Spinal cord (tissue), 10 donors: ENCODE measurements at places on chromosomes 7 and 10. TPM values are rescaled to one million over a fixed set of nuclear protein-coding genes. Genes with fewer than 3 reads are reported as not detected.

The COL28A1 gene
- polyA plus RNA-seq = 7.9 TPM

The CRYGN gene
- polyA plus RNA-seq = 3.0 TPM

The ARPC1B gene
- 34.0 TPM for polyA plus RNA-seq

The SPOCK2 gene
- polyA plus RNA-seq = 294 TPM

The ENO4 gene
- 3.1 TPM for polyA plus RNA-seq

The LRRC4 gene
- polyA plus RNA-seq = 66.8 TPM

The UCN3 gene
- 0.86 TPM for polyA plus RNA-seq

- no peak overlapping the region for H3K27ac ChIP-seq
- H3K36me3 ChIP-seq = peaks cover 3% of the 10 kb centered on the region
- DNase-seq = no peak
- no peak overlapping the region for H3K4me3 ChIP-seq
- no peaks in the 10 kb centered on the region for H3K4me1 ChIP-seq
- H3K27me3 ChIP-seq = no peaks in the 10 kb centered on the region
These were observed 35.1 kb upstream of the ZNF273 start for GRCh38 chr7:64867863-64868440.

DNA sequence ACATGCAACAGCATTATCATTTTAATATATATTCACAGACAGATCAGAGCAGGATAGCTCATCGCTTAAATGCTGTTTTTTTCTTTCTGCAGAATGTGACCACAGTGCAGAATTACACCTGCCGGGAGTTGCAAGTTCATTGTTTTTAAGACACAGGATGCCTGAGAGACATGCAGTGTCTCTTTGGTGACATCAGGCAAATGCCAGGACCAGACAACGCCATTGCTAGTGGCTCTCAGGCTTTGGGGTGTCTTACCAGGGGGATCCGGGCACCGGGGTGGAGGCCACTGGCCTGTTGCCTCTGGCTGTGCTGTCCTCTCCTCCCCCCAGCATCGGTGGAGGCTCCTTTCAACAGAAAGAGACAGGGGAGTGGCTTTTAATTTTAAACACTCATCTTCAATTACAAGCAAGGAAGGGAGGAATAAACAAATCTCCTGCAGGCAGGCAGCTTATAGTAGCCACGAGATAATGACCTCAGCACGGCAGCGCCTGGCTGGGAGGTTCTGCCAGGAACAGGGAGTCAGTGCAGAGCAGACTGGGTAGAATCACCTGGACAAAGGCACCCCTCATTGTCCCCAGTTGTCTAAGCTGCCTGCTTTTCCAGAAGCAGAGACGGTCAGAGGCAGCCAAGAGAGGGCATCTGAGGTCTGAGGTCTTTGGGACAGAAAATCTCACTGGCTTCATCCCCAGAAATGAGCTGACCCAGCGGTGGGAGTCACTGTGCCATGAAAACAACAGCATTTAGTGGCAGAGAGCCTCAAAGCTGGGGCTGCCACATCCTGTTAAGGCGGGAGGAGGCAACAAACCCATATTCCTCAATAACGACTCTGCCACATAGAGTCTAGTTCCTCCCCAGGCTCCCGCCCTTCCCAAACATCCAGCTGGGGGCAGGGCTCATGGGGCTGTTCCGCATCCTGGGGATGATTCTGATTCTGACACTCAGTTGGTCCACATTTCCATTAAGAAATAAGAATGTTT is 148.4 kb downstream of the TCERG1L start:
- DNase-seq = no peak
- H3K4me3 ChIP-seq = no peak overlapping the region
- peaks cover 19% of the 10 kb centered on the region for H3K36me3 ChIP-seq
- H3K27me3 ChIP-seq = no peaks in the 10 kb centered on the region
- peaks cover 16% of the 10 kb centered on the region for H3K4me1 ChIP-seq

GRCh38 chr7:45888185-45888992 is at the start of gene IGFBP1:
TSS of gene IGFBP1 (plus strand) at chr7:45888488. CDS start at chr7:45888653, 165 bp downstream.
- H3K4me1 ChIP-seq = peaks cover 21% of the 10 kb centered on the region
- peaks cover 18% of the 10 kb centered on the region for H3K27me3 ChIP-seq
- H3K27ac ChIP-seq = peak within 1 kb of the TSS; percentile 19

GRCh38 chr7:81871606-81872265 is 101.9 kb upstream of the HGF start:
- H3K4me3 ChIP-seq = no peak overlapping the region
- no peaks in the 10 kb centered on the region for H3K27me3 ChIP-seq
- H3K36me3 ChIP-seq = no peaks in the 10 kb centered on the region
- H3K4me1 ChIP-seq = no peaks in the 10 kb centered on the region

- no peaks in the 10 kb centered on the region for H3K4me1 ChIP-seq
- no peak for DNase-seq
- no peak overlapping the region for H3K4me3 ChIP-seq
These were observed 608.3 kb downstream of the SH2D4B start for GRCh38 chr10:81145975-81146374.

GRCh38 chr10:11018432-11018841 is 765 bp downstream of the CELF2 start:
- peak overlapping the region; percentile 79 for H3K4me3 ChIP-seq
- H3K27ac ChIP-seq = peak overlapping the region; percentile 76
- peaks cover 3% of the 10 kb centered on the region for H3K4me1 ChIP-seq
- H3K27me3 ChIP-seq = peaks cover 3% of the 10 kb centered on the region

DNA sequence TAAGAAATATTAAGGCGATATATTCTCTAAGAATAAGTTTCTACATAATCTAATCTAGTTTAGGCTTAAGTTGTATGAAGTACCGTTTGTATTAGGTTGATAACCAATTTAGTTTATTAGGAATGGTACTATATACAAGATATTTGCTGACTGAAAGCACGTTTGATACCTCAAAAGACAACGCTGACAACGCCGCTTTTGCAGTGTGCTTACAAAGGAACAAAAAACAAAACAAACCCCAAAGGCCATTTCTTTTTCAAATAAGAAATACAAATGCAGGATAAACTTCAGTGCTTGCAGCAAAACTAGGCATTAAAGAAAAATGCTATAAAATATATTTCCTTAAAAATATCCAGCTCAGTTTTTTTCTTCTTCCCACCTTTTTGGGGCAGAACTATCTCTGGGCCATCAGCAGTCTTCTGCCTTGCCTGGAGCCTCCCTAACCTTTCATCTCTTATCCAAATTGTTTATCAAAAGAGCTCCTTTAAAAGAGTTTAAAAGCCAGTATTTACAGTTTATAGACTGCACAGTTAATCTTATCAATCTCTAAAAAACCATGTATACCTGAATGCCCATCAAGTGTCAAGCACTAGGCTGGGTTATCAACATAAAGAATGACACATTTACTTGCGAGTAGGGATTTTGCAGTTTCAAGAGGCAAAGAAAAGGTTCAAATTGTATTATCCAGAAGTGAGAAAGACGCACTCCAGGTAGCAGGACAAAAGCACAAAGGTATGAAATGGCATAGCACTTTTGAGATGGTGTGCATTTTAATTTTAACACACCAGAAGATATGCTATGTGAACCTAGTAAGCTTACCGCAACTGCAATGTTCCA is 4.1 kb upstream of the KMT2E start:
- DNase-seq = no peak
- peak overlapping the region; percentile 98 for H3K4me3 ChIP-seq
- peaks cover 11% of the 10 kb centered on the region for H3K36me3 ChIP-seq
- peak overlapping the region; percentile 22 for H3K27ac ChIP-seq

GRCh38 chr7:91636129-91636724 is 244.3 kb downstream of the MTERF1 start:
- no peaks in the 10 kb centered on the region for H3K36me3 ChIP-seq
- no peak for DNase-seq
- H3K27ac ChIP-seq = no peak overlapping the region

DNA sequence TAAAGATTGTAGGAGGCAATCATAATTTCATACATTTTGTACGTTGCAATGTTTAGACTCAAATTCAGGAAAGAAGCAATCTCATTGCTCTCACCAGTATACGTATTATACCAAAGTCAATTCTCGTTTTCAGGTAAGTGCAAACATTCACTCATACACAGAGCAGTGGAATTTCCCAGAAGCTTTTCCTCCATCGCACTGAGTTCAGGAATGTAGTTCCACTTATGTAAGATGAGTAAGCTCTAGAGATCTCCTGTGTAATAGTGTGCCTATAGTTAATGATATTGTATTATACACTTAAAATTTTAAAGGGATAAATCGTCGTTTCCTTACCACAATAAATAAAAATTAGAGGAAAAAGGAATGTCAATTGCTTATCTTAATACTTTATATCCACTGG is 470.8 kb upstream of the KCND2 start:
- H3K4me1 ChIP-seq = no peaks in the 10 kb centered on the region
- no peak overlapping the region for H3K4me3 ChIP-seq
- no peak for DNase-seq
- no peaks in the 10 kb centered on the region for H3K27me3 ChIP-seq
- no peak overlapping the region for H3K27ac ChIP-seq
- no peaks in the 10 kb centered on the region for H3K36me3 ChIP-seq

DNA sequence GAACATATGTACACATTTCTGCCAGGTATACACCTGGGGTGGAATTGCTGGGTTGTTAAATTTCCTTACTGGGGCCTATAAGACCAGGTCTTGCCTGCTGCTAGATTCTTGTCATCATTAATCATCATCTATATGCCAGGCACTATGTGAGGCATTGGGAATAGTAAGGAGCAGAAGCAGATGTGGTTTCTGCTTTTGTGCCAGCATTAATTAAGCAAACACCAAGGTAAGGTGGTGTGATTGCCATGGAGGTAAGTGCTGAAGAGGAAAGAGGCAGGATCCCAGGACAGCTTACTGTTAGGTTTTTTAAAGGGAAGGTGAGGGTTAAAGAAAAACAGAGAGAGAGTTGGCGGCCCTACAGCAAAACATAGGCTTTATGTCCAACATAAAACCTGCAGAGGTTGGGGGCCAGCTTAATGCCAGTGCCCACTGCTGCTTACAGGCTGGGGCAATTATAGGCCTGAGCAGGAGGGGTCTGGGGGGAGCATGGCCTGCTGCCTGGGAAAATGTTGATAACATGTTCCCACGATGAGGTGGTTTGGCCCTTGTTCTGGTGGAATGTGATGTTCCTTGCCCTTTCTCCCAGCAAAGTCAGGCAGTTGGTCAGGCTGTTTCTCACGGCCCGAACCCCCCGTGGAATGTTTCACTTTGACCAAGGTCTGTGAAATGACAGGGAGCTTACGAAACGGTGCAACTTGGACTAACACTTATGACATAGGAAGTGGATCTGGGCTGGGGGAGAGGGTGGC is 93.9 kb downstream of the RBM20 start:
- H3K27ac ChIP-seq = no peak overlapping the region
- DNase-seq = no peak
- no peaks in the 10 kb centered on the region for H3K36me3 ChIP-seq
- peaks cover 5% of the 10 kb centered on the region for H3K4me1 ChIP-seq
- H3K27me3 ChIP-seq = no peaks in the 10 kb centered on the region
- H3K4me3 ChIP-seq = no peak overlapping the region

GRCh38 chr7:112185005-112185834 is 21.0 kb downstream of the DOCK4 start:
- no peak overlapping the region for H3K27ac ChIP-seq
- no peak overlapping the region for H3K4me3 ChIP-seq
- H3K27me3 ChIP-seq = no peaks in the 10 kb centered on the region
- no peak for DNase-seq

- DNase-seq = no peak
- no peak overlapping the region for H3K27ac ChIP-seq
These were observed 102.9 kb downstream of the EXOC4 start for GRCh38 chr7:133355822-133356221.

DNA sequence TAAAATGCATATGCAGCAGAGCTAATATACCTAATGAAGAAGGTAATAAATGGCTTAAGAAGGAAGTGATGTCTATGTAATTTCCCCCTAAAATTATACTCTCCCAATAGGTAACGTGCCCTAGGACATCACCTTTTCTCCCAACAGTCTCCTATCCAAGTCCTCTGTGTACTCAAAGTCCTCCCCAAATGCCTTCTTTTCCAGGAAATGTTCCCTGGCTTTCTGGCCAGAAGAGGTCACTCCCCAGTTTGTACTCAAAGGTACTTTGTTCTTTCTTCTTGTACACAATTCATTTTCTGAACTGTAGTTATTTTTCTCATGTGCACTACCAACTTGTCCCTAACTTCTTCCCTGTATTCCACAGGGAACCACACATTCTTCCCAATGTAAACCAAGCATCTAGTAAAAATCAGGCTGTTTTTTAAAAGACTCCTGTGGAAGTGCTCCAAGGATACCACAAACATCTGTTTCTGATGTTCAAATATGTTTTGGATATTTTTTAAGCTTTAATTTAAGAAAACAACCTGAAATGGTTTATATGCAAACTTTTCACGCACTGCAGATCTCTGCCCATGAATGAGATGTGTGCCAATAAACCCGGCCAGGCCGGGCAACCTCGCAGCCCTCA is 262.3 kb upstream of the KLF14 start:
- H3K4me3 ChIP-seq = no peak overlapping the region
- H3K27me3 ChIP-seq = no peaks in the 10 kb centered on the region
- no peak for DNase-seq
- no peaks in the 10 kb centered on the region for H3K36me3 ChIP-seq
- H3K27ac ChIP-seq = no peak overlapping the region

DNA sequence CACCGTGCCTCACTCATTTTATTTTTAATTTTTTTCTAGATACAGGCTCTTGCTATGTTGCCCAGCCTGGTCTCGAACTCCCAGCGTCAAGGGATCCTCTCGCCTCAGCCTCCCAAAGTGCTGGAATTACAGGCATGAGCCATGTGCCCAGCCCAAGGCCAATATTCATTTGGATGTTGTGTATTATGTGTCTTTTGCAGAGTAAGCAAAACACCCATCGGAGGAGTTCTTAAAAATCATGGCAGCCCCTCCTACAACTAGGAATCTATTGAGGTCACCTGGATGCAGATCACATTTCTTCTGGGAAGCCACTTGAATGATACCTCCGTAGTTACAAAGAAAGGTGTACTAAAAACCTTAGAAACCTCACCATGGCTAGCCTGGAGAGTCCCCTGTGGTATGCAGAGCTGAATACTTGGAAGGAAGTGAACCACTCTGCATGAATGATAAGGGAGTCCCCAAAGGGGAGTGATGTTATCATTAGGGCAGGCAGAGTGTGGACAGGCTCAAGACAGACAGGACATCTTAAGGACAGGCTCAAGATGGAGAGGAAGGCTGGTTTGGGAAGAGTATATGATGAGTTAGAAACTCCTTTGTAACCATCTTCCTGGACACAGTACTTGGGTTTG is 185.7 kb downstream of the TAX1BP1 start:
- DNase-seq = no peak
- no peaks in the 10 kb centered on the region for H3K36me3 ChIP-seq
- no peak overlapping the region for H3K27ac ChIP-seq
- H3K4me1 ChIP-seq = peaks cover 5% of the 10 kb centered on the region
- H3K27me3 ChIP-seq = no peaks in the 10 kb centered on the region

DNA sequence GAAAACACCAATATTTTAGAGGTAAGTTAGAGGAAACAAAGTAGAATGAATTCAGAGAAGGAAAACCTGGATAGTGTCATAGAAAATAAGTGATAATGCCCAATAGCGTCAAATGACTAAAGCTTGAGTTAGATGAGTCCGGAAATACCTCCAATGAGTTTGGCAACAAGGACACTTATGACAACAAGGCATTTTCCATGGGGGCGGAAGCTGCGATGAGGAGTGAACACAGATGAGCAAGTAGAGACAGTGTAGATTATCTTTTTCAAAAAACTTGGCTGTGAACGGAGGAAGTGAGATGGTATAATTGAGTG is 383 bp upstream of the R3HCC1L start:
- peak overlapping the region; percentile 83 for H3K4me3 ChIP-seq
- H3K27ac ChIP-seq = no peak overlapping the region
- no peak for DNase-seq
- no peaks in the 10 kb centered on the region for H3K27me3 ChIP-seq
- H3K4me1 ChIP-seq = peaks cover 2% of the 10 kb centered on the region
